ENCODE measurements at places on chromosomes 7 and 10.

GRCh38 chr7:116809636-116810266 is 52.6 kb upstream of the CAPZA2 start:
- peak; percentile 32 for DNase-seq

DNA sequence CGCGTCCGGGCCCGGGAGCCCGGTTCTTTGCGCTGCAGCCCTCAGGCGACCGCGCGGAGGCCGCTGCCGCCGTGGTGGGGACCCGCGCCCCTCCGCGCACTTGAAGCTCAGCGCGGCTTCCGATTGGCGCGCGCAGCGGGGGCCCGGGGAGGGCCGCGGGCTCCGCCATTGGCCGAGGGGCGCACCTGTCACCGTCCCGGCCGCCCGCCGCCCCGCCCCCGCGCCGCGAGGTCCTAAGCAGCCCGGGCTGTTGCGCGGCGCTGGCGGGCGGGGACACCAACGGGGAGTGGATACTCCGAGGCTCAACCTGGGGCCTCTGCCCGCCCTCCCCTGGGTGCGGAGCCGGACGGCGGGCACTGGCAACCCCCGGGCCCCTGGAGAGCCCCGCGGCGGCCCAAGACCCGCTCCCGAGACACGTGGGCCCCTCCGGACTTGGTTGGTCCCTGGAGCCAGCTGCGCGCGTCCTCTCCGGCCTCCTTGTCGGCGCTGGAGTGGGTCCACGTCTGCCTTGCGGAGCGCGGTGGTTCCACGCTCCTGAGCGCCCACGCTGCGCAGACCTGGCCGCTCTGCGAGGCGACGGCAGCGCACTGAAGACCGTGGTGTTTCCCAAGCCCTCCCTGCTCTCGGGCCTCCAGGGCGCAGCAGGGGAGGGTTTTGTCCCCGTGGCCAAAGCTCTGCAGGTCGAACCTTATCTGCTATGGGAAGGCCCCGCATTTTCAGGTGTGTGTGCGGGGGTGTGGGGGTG is at the start of gene MNX1:
Gene MNX1 (minus strand): TSS at position 76 of the 745 bp plus-strand sequence. CDS start 313 bp downstream, outside the sequence.
- DNase-seq = peak; percentile 98

DNA sequence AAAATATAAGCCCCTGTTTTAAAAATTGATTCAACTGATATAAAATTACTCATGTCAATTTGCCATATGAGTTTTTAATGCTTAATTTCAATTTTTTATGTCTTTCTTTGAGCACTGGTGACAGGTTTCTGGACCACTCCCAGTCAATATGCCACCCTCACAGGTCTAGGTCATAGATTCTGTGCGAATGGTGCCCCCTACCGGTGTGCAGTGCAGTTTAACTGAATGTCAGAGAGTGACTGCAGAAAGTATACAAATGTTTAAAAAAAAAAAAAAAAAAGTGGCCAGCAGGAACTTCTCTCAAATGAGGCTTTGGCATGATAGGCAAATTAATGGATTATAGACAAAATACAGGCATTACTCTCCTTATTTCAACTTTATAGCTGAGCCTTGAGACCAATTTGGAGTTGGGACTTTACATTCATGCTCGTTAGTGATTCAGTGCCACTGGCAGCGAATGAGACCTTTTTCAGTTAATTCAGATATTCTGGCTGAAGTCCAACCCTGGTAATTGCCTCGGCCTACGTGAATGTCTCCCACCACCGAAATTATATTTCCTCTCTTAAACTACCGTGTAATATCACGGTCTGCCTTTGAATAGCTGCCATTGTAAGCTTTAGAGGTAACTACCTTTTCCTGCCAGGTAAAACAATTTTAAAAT is 427.6 kb downstream of the PHTF2 start:
- DNase-seq = peak; percentile 73

DNA sequence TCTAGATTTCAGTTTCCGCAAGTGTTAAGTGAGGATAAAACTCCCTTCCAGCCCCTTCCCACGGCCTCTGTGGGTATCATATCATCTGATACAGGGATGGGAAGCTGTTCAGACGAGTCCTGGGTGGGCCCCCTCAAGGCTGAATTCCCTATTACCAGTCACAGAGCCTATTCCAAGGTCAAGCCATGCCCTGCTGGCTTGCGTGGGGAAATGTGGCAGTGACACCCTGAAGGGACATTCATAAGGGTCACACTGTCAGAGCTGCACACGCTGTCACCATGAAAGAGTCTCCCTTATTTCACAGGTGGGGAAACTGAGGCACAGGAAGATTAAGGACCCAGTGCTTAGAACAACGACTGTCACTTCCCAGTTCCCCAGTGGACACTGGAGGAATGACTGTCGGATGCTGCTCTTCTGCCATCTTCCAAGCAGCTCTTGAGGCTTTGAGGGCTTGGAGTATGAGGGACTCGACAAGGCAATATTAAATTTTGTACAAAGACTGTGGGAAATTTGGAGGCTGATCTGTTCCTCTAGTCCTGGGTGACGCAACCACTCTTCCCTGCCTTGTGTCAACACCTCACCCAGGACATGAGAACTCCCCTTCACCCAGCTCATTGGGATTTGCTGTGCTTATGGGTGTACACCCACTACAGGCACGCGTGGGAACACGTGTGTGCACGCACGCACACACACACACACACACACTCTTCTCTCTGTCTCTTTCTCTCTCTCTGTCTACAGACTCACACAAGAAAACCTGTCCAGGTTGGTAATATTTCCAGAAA is 386.0 kb downstream of the RPS24 start:
- DNase-seq = no peak

- DNase-seq = no peak
These were observed 78.8 kb downstream of the COL13A1 start for GRCh38 chr10:69880301-69881081.

- DNase-seq = no peak
These were observed 9.5 kb upstream of the SUN1 start for GRCh38 chr7:822692-823276.

DNA sequence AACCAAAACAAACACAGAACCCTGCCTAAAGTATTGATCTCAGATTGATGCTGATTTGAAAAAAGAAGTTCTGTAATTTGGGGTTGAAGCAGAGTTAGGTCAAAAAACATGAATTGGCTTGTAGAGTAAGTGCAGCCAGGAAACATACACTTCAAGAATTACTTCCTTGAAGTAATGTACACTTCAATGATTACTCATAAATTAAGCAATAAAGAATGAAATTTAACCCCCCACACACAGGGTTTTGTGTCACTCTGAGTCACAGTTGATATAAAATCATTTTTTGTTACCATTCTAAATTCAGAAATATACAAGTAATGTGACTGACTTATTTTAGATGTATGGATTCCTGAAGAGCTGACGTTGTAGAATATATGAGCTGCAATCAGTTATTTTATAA is 622.2 kb downstream of the POM121L12 start:
- no peak for DNase-seq

DNA sequence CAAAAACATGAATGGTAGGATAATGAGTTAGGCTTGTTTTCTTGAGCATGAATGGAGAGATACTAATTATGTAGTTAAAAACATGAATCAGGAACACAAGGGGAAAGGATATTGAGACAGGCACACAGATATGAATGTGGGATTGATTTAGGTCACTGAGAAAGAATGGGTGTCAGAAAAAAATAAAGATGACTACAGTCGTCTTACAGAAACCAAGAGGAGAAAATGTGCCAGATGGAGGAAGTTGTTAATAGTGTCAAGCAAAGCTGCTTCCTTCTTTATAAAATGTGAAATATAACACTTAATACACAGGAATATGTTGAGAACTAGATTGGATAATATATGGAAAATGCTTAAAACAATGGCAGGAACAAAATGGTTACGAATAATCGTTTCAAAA is 173.3 kb upstream of the BET1 start:
- DNase-seq = no peak

DNA sequence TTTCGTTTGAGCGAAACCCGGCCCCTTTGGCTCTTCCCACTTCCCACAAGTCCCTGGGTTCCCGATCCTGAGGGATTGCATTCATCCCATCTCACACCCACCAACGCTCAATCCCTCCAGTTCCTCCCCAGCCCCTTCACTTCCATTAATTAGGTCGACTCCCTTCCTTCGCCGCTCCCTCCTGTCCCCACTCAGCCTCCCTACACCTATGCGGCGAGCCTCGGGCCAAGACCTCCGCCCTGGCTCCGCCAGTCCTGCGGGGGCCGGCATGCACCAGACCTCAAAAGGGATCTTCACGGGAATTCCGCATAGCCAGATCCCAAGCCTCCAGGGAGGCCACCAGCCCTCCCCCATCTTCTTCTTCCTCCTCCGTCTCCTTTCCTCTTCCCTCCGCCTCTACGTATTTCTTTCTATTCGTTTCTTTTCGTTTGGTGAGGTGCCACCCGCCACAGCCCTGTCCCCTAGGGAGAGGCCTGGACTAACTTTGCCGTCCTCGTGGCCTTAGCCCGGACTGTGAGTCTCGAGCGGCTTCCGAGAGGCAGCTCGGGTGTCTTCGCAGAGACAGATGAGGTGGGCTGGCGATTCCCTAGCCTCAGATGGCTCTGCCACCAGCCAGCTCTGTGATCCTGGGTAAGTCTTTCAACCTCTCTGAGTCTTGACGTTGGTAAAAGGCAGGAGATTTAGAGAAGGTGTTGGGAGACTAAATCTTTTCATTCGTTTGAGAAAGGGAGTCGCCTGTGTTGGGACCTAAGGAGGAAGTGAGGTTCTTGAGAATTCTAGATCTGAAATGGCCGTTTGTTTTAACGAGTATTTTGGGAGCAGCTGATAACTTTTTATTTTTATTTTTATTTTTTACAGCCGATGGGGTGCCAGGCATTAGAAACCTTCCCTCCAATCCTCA is 8.1 kb upstream of the LBX1 start:
- no peak for DNase-seq

- DNase-seq = no peak
These were observed 467.6 kb upstream of the FOXK1 start for GRCh38 chr7:4214291-4215155.

- DNase-seq = no peak
These were observed 473.8 kb downstream of the KCNMA1 start for GRCh38 chr10:77163670-77164348.

GRCh38 chr10:115654961-115655360 is 561.8 kb downstream of the ATRNL1 start:
- no peak for DNase-seq

- no peak for DNase-seq
These were observed 24.9 kb downstream of the SAMD9 start for GRCh38 chr7:93092757-93093370.

GRCh38 chr7:40720416-40720815 is 585.6 kb downstream of the SUGCT start:
- no peak for DNase-seq

DNA sequence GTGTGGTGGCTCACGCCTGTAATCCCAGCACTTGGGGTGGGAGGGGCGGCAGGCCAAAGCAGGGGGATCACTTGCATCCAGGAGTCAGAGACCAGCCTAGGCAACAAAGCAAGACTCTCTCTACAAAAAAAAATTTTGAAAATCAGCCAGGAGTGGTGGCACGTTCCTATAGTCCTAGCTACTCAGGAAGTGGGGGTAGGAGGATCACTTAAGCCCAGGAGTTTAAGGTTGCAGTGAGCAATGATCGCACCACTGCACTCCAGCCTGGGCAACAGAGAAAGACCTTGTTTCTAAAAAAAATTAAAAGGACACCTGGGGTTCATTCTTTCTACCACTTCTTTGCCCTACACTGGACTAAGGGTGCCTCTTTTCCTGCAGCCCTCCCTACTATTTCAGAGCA is 15.1 kb downstream of the WAPL start:
- no peak for DNase-seq

DNA sequence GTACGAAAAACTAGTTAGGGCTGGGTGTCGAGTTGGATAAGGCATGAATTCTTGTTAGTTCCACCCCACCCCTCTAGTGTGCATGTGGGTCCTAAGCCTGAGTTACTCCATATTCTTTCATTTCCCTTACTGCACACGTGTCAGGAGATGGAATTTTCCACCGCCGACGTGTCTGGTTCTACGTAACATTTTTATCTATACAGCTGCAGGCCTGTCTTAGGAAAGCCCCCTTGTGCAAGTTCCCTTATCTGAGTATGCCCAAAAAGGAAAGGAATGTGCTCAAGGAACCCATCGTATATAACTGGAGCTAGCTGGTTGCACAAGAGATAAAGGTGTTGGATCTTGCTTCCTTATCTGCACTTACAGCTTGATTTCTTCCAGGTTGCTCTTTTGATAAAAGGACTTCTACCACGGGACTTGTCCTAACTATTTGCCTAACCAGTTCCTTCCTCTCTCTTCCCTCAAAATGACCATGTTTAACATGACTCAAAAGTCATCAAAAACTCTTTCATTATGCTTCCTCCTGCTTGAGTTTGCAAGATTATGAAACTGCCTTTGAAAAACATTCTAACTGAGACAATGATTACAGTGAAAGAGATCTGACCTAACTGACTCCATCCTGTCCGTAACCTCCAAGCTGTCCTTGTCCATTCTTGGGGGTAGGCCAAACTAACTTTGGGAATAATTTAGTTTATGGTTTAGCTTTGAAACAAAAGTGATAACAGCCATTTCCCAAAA is 181.4 kb downstream of the AKR1D1 start:
- no peak for DNase-seq

DNA sequence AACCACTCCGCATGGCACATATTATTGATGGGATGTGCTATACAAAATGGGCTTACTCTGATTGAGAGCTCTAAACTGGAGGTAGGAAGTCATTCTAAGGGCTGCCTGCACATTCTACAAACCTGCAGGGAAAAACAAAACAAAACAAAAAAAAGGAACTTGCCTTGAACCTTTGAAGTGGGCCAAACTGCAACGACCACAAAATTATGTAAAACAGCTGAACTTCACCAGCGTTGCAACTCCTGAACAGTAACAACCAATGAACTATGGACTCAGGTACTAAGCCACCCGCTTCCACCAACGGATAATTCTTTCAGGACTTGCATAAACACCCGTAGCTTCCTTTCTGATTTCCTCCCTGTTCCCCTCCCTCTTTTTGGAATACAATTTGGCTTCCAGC is 80.4 kb downstream of the ZNF248 start:
- DNase-seq = no peak

DNA sequence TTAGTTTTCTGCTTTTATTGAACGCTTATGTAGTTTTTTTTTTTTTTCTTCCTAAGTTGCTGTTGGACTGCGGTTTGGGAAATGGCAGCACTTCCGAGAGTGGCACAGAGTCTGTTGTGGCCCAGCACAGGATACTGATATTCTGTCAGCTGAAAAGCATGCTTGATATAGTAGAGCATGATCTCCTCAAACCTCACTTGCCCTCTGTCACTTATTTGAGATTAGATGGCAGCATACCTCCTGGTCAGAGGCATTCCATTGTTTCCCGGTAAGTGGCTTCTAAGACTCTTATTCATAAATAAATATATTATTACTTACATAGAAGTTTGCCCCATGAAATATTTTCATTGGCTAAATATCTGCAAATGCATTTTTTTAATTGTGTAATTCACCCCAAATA is 101.1 kb downstream of the BTAF1 start:
- no peak for DNase-seq

GRCh38 chr10:3096149-3096548 is 28.8 kb downstream of the PFKP start:
- no peak for DNase-seq

All from D341Med (cell line).